ENCODE measurements at places on chromosomes 11 and 22. TPM values are rescaled to one million over a fixed set of nuclear protein-coding genes. Genes with fewer than 3 reads are reported as not detected.

The OR51I1 gene
- total RNA-seq = not detected

GRCh38 chr11:26073646-26074045 lies 258.3 kb upstream of the ANO3 start:
- no peak for DNase-seq

DNA sequence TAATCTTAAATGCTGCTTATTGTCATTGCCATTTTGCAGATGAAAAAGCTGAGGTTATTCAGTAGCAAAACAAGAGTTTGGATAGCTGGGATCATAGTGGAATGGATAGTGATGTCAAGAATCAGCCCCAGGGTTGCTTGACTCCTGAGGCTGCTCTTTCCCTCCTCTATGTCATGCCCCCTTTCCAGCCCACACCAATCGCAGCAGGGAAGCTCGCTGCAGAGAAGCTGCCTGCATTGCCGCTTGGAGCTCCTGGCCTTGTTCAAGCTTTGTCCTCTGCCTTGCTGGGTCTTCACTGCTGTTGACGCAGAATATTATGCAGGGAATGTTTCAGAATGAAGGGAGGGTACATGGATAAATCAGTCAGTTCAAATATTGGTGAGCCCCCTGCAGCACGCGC lies 128.8 kb upstream of the RASSF10 start:
- DNase-seq = no peak

DNA sequence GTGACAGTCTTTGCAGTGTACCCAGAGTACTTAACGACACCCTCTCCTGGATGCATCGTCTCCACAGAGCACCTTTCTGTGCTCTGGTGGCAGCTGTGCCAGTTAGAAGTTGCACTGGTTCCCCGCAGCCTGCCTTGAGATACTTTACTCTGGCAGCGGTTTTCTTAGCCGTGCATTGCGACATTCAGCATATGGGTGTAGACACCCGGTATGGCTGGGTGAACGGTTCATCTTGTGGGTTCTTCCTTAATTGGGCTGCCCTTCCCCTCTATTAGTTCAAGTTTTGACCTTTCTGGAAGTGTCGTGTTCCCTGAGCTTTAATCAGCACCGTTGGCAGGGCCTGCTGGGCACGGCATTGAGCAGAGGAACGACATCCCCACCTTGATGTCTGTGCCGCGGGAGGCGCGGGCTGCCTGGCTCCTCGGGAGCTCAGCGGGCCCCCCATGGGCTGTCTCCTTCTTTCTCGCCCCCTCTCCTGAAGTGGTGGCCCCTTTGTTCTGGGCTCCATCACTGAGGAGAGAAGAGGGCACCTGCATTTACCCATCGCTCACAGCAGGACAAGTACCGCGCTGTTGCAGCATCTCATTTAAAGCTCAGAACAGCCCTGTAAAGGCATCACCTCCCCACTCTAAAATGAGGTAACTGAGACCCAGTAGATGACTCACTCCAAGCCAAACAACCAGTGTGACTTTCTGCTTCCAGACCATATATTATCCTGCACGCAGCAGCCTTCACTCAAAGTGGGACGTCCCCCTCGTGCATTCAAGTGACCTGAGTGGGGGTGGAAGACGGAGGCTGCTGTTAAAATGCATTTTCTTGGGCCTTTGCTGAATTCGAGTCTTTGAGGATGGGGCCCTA lies 13.3 kb downstream of the FAM83F start:
- DNase-seq = no peak

- peak; percentile 58 for DNase-seq
These were observed 114.5 kb downstream of the MAML2 start for GRCh38 chr11:96228473-96228891.

GRCh38 chr22:29081517-29082236 lies 8.8 kb downstream of the KREMEN1 start:
- no peak for DNase-seq

GRCh38 chr22:46162771-46163556 lies 12.6 kb downstream of the PPARA start:
- peak; percentile 51 for DNase-seq

DNA sequence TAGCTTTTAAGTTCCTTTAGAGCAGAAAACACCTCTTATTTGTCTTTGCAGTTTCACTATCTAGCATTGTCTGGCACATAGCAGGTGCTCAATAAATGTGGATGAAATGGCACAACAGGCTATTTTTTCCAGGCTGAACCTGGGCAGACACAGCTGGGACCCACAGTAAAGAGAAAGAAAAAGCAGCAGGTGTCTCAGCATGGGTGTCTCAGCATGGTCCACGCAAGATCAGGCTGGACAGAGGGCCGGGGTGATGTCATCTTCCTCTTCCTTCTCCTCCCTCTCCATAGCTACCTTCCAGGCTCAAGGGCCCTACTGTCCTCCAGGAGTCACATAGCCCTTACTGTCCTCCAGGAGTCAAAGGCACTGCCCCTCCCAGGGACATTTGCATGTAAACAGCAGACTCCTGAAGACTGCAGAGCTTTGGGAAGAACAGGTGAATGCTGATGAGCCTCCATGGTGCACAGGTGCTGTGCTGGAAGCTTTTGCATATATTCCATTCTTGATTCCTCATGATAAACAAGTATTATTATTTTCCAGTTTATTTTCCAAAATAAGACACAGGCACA lies 65.2 kb downstream of the DSCAML1 start:
- DNase-seq = no peak

DNA sequence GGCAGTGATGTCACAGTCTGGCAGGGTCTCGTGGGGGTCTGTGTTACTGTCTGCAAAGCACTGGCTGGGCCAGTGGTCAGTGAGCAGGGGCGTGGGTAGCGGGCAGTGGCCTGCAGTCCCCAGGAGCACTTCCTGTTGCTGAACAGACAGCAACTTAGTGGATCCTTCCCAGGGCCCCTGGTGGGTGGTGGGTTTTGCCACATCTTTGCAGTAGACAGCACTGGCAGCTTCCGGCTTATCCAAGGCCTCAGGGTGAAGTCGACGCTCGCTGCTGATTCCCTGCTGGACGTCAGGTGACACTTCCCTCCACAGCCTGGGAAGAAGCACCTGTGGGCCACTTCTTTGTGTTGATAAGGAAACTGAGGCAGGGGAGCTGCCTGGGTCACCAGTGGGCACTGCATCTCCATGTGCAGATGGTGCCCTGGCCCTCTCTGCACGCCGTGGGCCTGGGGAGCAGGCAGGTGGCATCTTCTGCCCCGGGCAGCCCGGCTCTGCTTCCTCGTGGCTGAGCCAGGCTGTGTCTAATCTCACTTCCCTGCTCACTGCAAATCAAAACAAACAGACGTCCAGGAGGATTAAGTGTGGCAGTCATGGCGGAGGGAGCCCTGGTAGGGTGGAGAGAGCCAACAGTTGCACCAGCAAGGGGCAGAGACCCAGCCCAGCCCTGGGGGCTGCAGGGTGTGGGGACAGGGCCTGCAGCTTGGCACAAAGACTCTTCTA lies 79.8 kb downstream of the KCNQ1 start:
- peak; percentile 76 for DNase-seq

DNA sequence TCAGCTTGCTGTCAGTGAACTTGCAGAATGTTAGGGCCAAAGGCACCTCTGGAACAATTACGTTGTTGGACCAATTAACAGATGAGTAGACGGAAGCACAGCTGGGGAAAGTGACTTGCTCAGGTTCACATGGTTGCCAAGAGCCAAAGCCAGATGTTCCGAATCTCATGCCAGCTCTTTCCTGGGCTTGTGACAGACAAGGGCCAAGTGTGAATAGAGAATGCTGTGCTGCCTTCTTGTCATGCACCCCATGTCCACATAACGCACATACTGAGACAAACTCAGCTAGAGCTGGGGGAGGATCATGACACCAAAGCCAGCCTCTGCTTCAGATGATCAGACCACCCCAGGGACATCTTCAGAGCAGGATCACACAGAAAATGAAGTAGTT lies 616.3 kb downstream of the INSC start:
- DNase-seq = no peak

- no peak for DNase-seq
These were observed 32.2 kb downstream of the ZBTB16 start for GRCh38 chr11:114091516-114092397.

DNA sequence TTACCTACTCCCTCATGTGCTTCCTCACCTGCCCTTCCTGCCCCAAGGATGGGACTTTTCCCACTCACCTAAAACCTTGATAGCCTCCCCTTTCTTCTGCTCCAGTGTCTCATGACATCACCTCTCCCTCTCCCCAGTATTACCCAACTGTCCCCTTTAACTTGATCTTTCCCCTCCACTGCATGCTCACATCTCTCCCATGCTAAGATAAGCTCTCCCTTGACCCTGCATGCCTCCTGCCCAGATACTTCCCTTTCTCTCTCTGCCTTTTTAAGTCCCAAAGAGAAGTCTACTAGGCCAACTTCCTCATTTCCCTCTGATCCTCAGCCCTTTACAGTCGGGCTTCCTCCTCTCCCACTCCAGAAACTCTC lies 14.8 kb downstream of the CD3E start:
- no peak for DNase-seq

Measured in osteoblast (primary cell).